Activated CD8-positive, alpha-beta memory T cell treated with anti-CD3 and anti-CD28 coated beads for 24 hours (primary cell): ENCODE measurements at places on chromosomes 7 and 10.
A peak's percentile ranks its signal among the peaks of the same experiment; 100 is the strongest.

DNA sequence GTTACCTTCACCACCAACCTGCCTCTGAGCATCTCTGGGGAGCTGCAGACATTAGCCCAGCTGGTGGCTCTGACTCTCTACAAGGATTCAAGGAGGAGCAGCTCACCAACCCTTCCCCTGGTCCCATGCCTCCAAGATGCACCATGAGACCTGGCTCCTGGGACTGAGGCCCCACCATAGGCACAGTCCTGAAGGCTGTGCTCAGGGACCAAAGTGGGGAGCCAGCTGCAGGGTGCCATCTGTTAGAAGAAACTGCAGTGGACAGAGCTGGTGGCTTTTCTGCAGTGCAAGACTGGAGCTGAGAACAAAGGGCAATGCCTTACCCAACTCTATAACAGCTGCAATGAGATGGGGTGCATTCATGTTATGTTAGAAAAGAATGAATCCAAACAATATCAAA lies 581.6 kb downstream of the TCERG1L start:
- DNase-seq: no peak

GRCh38 chr7:97512441-97513207 lies 219.3 kb upstream of the TAC1 start:
- DNase-seq: no peak

GRCh38 chr10:69831231-69831855 lies 29.6 kb downstream of the COL13A1 start:
- no peak for DNase-seq

GRCh38 chr10:35058134-35058533 lies 32.0 kb downstream of the CUL2 start:
- no peak for DNase-seq

DNA sequence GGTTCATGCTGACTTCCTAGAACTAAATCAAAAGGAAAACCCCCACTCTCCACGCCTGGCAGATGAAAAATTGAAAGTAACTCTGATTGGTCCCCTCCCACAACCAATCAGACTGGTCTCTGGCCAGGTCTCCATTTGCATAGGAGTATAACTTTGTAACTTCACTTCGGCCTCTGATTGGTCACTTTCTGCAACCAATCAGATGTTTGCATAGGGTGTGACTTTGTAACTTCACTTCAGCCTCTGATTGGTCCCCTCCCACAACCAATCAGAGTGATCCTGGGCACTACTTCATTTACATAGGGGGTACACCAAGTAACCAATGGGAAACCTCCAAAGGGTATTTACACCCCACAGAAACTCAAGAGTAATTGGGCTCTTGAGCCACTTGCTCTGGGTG lies 306.6 kb upstream of the PFKP start:
- no peak for DNase-seq

DNA sequence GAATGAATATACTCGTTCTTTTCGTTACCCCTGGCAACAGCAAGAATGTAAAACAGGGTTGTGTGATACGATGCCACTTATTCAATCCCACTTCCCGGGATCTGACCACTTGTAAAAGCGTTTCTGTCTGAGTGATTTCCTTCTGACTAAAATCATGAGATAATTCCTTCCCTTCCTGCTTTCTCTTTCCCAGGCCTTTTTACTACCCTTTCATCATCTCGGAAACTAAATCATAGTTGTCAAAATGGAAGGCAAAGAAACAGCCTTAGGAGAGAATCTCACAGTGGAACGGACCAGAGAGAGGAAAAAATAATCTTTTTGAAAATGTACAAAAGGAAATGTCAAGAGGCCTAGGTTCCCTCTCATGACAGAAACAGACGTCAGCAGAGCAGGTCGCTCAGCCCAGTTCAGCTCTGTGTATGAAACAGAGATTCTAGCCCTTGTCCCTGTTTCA lies 29.8 kb downstream of the DIP2C start:
- DNase-seq: no peak

DNA sequence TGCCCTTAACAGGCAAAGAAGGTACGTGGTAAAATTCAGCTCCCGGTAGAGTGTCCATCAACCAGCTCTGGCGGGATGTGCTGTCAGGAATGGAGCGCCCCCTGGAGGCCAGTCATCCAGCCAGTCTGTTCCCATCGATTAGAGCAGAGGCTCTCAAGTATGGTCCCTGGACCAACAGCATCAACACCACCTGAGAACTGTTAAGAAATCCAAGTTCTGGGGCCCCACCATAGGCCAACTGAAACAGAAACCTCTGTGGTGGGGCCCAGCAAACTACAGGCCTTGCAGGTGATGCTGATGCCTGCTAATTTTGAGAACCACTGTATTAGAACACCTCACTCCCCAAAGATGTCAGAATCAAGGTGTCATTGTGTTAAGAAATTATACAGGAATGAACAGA lies 109.2 kb downstream of the DPY19L1 start:
- peak; percentile 70 for DNase-seq

DNA sequence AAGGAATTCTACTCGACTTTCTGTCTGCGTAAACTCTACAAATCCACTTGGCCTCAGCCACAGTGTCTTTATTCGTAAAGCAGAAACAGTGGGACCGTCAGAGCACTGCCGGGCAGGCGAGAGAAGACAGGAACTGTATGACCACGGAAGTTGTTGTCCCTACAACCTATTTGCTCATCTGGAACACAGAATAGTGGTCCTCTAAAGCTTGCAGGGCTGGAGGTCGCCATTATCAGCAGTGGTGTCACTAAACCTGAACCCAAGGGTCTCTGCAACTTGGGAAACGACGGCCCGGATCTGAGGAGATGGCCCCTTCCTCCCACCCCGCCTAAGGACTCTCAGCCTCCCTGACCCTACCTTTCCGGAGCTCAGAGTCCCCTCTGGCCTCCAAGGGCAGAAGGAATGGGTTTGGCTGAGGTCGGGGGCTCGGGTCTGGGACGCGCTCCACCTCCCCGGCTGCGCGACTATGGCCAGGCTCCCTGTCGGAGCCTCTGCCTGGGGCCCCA lies 442 bp downstream of the STYXL1 start:
- no peak for DNase-seq

DNA sequence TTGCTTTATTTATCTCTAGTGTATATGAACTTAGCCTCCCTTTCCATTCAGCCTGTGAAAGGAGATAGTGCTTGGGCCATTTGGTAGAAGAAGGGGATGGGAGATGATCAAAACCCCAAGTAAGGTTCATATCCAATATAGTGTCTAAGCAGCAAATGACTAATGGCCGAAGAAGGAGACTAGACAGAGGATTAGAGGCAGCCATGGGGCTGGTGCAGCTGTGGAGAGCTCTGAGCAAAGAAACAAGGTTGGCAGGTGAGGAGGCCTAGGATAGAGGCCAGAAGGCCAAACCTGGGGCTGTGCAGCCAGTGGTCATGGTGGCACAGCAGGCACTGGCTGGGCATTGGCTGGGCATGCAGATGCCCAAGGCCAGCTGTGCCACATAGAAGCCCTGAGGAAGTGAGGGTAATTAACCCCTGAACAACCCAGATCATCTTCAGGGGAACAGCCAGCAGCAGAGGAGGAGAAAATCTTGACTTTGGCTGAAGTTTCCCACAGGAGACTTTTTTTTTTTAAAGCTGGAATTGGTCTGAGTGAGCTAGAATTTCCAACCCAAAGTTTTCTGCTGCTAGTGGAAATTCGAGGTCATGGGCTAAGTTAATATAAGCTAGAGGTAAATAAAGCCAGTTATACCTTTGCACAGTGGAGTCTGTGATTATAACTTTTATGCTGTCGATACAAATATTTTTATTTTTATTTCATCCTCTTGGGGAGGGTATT lies 10.3 kb upstream of the CPA1 start:
- DNase-seq: no peak

- no peak for DNase-seq
Measured at GRCh38 chr10:121580276-121581116, 17.7 kb downstream of the FGFR2 start.

DNA sequence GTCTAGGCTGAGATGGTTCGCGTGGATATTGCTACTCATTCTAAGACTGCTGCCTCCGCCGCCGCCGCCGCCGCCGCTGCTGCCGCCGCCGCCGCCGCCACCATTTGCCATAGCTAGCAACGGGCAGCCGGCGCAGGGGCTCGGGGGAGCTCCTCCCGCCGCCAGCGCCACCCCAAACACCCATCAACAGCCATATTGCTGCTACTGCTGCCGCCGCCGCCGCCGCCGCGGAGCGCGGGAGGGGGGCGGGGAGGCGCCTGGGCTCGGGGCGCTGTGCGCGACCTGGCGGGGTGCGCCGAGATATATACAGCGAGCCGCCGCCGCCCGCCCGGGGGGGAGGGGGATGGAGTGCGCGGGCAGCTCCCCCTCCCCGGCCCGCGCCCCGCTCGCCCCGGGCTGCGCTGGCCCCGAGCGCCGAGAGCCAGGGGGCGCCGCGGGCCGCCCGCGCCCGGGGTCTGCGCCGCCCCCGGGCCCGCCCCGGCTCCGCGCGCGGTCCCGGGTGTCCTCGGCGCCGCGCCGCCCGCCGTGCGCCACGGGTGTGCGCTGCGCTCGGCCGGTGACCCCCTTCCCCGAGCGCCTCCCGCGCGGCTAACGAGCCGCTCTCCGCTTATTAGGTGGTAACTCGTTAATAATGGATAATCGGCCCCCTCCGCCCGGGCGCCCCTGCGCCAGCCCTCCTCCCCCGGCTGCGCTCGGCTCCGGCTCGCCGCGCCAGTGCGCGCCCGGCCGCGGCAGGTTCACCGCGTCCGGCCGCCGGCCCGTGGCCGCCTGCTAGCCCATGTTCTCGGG lies at the start of gene KCNMA1:
KCNMA1 (minus strand) TSS at position 277 of the 789 bp plus-strand sequence.
- no peak for DNase-seq

GRCh38 chr7:137417464-137417863 lies 73.9 kb upstream of the PTN start:
- DNase-seq: no peak

DNA sequence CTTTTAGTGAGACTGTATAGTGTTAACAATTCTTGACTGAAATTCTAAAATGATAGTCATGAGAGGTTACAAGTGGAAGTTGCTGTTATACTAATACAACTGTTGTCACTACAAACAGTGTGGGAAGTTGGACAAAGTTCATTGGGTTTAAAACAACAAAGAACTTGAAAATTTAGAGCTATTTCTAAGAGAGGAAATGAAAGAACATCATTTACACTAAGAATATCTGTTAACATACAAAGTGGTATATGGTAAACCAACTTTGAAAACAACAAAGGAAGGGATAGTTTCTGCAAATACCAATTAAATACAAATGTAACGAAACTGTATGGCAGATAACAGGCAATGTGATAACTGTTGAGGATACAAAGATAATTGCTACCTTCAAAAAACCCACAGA lies 11.6 kb downstream of the MTPN start:
- DNase-seq: no peak

GRCh38 chr7:11212816-11213215 lies 239.1 kb downstream of the PHF14 start:
- DNase-seq: no peak

GRCh38 chr10:15796762-15797161 lies 63.5 kb downstream of the MINDY3 start:
- DNase-seq: no peak

DNA sequence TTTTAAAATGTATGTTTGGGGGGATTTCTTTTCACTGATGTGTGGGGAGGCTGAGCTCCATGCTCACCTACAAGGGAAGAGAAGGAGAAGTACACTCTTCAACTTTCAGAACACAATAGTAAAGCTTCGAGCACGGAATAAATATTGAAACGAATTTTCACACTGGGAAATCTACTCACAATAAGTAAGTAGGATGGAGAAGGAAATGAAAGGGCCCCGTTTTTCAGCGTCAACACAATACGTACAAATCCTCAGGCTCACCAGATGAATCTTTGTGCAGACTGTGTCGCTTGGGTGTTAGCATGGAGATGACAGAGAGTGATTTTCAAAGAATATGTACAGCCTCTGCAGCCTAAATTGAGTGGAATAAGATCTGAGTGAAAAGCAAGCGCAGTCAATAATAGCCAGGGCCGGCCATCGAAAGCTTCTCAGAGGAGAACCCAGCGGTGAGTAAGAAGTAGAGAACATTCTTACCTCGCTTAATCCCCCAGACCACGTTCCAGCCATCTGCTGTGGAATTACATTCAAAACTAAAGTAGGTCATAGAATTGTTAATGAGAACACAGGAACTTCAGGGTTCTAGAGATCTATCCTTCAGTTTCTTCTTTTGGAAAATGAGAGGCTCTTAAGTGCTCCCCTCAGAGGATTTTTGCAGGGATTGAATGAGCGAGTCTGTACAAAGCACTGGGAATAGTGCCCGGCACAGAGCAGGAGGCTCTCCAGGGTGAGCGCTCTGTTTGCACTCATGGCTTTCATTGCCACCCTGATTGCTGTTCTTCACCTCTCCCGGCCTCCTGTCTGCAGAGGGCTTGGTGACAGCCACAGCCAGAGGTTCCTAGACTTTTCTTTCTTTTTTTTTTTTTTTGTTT lies 292.8 kb downstream of the SFMBT2 start:
- DNase-seq: no peak

DNA sequence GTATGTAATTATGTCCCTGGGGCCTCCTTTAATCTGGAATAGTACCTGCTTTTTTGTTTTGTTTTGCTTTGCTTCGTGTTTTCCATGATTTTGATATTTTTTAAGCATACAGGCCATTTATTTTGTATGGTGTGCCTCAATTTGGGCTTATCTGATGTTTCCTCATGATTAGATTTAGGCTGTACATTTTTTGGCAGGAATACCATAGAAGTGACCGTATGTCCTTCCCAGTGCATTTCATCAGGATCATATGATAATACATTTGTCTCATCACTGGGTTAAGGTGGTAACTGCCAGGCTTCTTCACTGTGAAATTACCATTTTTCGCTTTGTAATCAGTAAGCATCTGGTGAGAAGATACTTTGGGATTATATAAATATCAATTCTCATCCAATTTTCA lies 117.8 kb upstream of the SAMD8 start:
- no peak for DNase-seq

GRCh38 chr10:87862679-87863052 lies 667 bp downstream of the KLLN start:
- DNase-seq: no peak

DNA sequence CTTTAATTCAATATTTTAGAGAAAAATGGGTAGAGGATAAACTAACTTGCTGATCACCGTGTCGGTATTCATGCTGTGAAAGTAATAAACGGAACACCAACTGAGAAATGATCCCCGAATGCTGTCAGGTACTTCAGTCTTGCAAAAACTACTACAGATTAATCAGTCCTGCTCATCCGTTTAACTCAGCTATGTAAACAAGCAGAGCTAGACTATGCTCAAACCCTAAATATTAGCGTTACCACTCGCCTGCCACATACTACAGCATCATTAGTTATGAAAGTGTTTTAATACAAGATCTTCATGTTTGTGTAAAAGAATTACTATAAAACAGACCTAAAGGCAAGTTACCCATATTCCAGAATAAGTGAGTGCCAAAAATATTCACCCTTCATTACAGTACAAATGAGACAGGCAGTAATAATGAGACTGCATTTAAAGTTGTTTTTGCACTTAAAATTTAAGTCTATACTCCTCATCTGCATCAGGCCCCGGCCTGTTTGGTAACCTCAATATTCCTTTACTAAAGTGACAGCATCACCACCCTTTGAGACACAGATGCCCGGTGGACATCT lies 952 bp downstream of the DNMBP start:
- no peak for DNase-seq

- no peak for DNase-seq
Measured at GRCh38 chr7:1716263-1717094, 46.4 kb downstream of the ELFN1 start.
